ENCODE measurements at places on chromosomes 7 and 10.

DNA sequence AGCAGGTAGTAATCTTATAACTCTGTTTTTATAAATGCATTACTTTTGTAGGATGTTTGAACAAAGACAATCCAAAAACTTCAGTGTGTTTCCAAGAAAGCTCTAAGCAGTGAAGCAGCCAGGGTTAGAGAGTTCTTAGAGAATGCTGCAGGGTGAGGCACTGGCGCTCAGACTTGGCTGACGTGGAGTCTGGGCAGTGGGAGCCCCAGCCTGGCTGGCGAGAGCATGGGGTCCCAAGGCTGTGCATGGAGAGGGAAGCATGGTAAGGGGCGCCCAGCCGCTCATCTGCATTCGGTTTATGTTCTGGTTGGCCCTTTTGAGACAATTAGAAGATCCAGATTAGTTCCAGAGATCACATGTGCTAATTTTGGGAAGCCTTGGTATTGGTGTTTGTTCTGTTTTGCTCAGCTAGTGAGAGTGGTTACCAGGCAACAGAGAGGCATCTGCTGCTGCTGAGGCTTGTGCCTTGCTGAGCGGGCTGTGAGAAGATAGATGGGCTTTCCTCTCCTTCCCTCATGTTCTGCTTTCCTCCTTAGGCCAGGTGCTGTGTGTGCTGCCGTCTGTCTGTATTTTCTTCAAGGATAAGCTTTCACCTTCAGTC is 10.3 kb downstream of the SUN1 start:
- no peak for DNase-seq

GRCh38 chr10:78985973-78986818 is 82.6 kb upstream of the ZMIZ1 start:
- no peak for DNase-seq

GRCh38 chr7:73903321-73904218 is 42.6 kb downstream of the TMEM270 start:
- no peak for DNase-seq

DNA sequence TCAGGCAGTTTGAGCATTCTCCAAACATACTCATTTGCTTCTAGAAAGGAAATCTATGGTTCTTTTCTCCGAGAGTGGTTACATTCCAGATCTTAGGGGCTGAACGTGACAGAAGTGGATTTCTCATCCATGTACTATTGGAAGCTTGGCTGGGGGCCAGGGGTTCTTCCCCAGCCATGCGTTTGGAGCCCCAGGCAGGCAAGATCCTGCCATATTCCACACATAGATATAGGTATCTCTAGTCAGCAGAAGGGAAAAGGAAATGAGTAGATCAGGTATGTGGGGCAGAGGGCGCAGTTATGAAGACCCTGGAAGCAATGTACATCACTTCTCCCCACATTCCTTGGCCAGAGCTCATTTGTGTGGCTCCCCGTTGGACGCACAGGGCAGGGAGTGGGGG is 299.8 kb downstream of the CCDC3 start:
- DNase-seq = no peak

- DNase-seq = no peak
Measured at GRCh38 chr7:2474224-2474623, 2.0 kb downstream of the GRIFIN start.

GRCh38 chr10:126461289-126461940 is 73.1 kb upstream of the ADAM12 start:
- DNase-seq = no peak

DNA sequence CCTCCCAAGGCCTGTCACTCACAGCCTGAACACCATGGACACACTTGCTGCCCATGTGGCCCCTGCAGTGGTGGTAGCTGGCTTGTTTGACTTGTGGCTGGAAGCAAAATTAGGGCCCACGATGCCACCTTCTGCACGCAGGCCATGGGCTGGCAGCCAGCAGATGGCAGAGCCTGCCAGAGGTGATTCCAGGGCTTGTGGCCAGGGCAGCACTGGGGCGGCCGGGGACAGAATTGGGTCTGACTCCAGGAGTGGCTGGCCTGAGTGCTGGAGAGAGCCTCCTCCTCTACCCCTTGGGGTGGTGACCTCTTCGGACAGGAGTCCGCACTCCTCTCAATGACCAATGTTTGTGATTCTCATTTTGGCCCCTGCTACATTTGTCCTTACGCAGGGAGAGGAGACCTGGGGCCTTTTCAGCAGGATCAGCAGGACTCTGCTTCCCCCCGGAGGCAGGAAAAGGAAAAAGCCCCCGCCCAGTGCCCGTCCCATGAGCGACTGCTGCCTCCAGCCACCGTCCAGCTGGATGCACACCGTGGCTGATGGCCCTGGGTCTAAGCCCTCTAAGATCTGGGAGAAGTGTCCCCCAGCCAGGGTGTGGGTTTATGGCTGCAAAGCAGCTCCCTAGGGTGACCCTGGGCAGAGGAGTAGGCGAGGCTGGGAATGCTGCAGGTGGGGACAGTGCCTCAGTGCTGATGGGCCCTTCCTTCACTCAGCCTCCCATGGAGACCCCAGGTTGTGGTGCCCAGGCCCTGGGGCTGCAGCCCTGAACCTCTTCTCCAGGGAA is 26.5 kb downstream of the DNAJB12 start:
- DNase-seq = no peak

GRCh38 chr7:20777377-20778062 is 9.2 kb downstream of the SP8 start:
- DNase-seq = no peak

DNA sequence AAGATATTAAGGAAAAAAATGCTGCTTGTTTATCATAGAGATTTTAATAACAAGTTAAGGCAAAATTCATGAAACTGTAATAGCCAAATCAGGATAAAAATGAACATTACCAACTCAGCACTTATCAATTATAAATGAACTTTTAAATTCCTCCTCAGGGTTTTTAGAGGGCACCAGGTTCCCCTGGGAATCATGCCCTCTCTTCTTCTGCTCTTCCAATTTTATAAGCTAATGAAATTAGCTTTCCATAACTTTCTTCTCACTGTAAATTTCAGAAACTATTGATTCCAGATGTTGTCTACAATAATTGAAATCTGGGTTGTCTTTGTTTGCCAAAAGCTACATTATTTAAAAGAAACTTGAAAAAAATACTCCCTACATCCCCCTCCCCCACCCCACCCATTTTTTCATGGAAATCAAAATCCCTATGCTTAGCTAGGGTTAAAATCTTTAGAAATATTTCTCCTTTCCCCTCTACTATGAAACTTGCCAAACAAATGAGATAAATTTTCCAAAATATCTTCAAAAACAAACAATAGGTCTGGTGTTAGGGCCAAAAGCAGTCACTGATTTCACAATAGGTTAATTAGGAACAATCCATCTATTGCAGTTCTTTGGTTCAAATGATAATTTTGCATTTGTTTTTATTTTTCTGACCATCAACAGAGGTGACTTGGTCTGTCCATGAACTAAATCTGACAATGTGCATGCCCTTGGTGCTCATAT is 187.7 kb downstream of the DOCK4 start:
- DNase-seq = no peak

- DNase-seq = no peak
Measured at GRCh38 chr10:6465437-6465836, 114.6 kb downstream of the PRKCQ start.

- peak; percentile 26 for DNase-seq
Measured at GRCh38 chr10:30701451-30702173, 72.1 kb upstream of the LYZL2 start.

DNA sequence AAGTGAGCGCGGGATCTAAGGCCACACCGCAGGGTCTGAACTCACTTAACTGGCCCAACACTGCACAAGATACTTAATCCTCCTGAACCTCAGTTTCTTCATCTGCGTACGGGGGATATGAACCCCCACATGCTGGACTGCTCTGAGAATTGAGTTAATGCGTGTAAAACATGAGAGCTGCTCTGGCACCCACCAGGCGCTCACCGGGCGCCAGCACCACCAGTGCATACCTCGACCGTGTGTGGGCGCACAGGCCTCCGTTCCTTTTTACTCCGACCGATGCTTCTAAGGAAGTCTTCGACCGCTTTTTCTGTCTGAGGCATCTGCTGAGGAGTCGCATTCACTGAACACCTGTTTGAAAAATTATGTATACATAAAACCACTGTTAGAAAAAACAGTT is 27.2 kb downstream of the PITRM1 start:
- DNase-seq = no peak

DNA sequence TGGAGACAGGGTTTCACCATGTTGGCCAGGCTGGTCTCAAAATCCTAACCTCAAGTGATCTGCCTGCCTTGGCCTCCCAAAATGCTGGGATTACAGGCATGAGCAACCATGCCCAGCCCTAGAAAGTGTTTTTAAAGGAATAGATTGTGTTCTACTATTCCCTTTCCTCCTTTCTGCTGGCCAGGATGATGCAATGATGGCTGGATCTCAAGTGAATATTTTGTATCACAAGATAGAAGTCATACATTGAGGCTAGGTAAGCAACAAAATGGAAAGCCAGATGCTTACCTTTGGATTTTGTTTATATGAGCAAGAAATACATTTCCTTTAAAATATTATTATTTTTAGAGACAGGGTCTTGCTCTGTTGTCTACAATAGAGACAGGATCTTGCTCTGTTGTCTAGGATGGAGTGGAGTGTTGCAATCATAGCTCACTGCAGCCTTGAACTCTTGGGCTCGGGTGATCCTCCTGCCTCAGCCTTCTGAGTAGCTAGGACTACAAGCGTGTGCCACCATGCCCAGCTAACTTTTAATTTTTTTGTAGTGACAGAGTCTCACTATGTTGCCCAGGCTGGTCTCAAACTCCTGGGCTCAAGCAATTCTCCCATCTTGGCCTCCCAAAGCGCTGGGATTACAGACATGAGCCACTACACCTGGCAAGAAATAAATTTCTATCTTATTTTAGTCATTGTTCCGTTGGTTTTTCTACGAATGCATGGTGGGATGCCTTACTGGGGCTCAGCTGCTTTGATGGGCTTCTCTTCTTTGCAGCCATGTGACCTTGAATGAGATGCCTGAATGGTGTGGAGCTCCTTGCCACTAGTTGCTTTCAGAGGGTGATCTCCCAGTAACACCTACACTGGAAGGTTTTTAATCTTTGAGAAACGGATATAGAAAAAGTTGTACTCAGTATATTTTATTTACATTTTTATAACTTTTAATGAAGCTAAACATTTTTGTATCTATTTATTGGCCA is 5.8 kb upstream of the AEBP1 start:
- DNase-seq = no peak

GRCh38 chr7:104185346-104185745 is 22.5 kb downstream of the ORC5 start:
- DNase-seq = no peak

GRCh38 chr10:36802490-36803153 is 322.8 kb upstream of the ANKRD30A start:
- DNase-seq = peak; percentile 30

DNA sequence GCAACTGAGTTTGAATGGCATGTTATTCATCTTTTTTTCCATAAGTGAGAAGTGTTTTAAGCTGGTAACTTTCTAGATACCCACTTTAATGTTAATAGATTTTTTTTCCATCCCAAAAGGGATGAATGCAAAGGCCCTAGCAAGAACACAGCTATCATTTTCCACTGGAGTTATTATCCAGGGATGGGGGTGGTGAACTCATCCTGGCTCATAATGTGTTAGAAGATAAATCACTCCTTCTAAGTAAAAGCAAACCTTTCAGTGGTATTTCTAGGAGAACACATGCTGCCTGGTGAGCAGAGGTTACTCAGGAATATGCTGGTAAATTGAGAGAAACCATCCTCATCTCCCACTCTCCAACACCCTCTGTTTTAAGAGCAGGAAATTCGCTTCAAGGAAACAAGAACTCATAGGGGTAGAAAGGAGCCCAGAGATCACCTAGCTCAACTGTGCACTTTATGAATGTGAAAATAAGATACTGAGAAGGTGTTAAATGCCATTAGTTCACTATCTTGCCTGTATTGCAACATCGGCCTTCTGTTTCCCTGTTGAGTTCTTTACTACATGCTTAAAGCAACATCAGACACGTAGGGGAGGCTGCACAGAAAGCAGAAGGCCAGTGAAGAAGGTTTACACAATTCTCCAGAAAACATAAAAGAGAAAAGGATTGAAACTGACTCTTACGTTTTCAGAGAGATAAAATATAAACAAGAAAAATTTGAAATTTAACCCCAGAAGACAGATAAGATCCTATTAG is 264.0 kb upstream of the PRKCQ start:
- no peak for DNase-seq

GRCh38 chr7:25964483-25964991 is 187.5 kb upstream of the NFE2L3 start:
- no peak for DNase-seq

GRCh38 chr10:23070913-23071218 is 24.5 kb upstream of the MSRB2 start:
- DNase-seq = no peak

DNA sequence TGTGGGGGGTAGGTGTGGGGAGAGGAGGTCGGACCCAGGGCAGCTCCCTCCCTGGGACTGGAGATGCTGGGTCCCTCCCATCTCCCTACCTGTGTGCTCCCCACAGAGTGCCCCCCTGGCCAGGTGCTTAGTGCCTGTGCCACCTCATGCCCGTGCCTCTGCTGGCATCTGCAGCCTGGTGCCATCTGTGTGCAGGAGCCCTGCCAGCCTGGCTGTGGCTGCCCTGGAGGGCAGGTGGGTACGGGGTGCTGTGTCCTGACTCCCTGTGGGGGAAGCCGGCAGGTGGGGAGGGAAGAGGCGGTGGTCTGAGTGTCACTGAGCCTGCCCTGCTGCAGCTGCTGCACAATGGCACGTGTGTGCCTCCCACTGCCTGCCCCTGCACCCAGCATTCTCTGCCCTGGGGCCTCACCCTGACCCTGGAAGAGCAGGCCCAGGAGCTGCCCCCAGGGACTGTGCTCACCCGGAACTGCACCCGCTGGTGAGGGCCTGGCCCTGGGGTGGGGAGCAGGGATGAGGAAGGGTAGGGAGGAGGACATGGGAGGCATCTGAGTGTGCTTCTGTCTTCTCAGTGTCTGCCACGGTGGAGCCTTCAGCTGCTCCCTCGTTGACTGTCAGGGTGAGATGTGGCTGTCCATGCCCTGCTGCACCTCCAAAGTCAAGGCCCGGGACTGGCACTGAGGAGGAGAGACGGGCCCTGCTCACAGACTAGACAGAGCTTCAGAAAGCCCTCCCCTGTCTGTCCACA is 11.7 kb upstream of the ZNF862 start:
- no peak for DNase-seq

DNA sequence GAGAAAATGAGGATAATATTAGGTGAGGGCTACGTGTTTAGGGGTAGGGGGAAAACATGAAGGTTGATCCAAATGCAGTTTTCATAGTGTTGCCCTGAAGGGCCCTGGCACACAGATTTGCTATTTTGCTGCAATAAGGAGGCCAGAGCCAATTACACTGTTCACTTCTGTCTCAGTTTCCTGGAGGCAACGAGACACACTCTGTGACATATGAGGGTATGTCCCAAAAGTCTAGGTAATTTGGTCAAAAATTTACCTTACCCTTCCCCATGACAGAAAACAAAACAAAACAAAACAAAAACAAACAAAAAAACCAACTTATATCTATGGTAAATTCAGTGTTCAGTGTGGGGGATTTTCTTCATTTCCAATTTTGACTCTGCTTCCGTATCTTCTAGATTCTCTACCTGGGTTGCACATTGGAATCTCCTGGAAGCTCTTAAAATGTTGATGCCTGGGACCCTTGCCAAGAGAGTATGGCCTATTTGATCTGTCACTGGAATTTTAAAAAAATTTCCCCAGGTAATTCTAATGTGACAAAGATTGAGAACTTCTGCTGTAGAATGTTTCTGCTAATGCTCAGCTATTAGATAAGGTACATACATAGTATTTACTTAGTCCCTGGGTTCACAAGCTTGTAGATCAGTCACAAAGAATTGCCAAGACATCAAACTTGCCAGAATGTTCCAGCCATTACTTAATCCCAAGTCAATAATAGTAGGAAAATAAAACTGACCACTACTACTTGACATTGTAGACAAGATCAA is 139.5 kb downstream of the SEMA3E start:
- DNase-seq = no peak

- no peak for DNase-seq
Measured at GRCh38 chr7:151792086-151792485, 84.8 kb downstream of the PRKAG2 start.

GRCh38 chr10:110758898-110759297 is 112.8 kb upstream of the PDCD4 start:
- DNase-seq = no peak

All from brain pericyte (primary cell).